ENCODE measurements at places on chromosomes 13 and 19.
A peak's percentile ranks its signal among the peaks of the same experiment; 100 is the strongest.

DNA sequence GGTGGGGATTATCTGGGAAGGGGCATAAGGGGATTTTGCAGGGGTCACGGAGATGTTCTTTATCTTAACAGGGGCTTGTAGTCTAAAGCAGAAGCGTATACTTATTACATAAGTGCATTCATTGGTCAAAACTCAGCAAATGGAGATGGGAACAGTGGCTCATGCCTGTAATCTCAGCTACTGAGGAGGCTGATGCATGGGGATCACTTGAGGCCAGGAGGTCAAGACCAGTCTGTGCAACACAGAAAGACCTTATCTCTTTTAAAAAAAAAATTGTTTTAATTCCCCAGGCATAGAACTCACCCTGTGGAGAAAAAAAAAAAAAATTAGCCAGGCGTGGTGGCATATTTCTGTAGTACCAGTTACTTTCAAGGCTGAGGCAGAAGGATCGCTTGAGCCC, 18.9 kb downstream of the FAM187B start:
- no peak for DNase-seq

GRCh38 chr13:42656958-42657357, 83.0 kb downstream of the TNFSF11 start:
- DNase-seq: no peak

- DNase-seq: no peak
Measured at GRCh38 chr19:16013851-16014840, 62.1 kb upstream of the TPM4 start.

- no peak for DNase-seq
Measured at GRCh38 chr13:39170711-39171110, 132.5 kb downstream of the NHLRC3 start.

DNA sequence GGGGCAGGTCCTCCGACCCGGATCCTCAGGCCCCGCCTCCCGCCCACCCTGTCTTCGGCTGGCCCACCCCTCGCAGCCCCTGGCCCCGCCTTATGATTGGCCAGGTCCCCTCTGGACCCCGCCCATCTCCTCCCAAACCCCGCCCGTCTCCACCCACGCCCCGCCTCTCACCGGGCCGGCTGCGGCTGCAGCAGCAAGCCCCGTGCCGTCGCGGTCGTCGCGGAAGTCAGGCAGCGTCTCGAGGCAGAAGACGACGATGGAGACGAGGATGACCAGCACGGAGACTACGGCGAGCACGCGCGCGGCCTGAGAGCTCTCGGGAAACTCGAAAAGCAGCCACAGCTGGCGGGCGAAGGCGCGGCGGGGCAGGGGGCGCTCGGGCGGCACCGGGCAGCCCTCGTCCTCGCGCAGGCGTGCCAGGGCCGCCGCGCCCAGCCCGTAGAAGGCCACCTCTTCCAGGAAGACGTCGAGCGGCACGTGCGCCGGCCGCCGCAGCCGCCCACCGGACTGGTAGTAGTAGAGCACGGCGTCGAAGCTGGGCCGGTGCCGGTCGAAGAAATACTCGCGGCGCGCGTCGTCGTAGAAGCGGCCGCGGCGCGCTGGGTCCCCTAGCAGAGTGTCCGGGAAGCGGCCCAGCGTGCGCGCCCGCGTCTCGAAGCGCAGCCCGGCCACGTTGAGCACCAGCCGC, 495 bp downstream of the KCNA7 start:
- no peak for DNase-seq

GRCh38 chr19:19056636-19057275, 7.0 kb upstream of the SLC25A42 start:
- DNase-seq: no peak

GRCh38 chr19:13117772-13118423, at the start of gene NACC1:
TSS of gene NACC1 (plus strand) at chr19:13118264. CDS start at chr19:13135208, 16,944 bp downstream.
- peak; percentile 82 for DNase-seq

DNA sequence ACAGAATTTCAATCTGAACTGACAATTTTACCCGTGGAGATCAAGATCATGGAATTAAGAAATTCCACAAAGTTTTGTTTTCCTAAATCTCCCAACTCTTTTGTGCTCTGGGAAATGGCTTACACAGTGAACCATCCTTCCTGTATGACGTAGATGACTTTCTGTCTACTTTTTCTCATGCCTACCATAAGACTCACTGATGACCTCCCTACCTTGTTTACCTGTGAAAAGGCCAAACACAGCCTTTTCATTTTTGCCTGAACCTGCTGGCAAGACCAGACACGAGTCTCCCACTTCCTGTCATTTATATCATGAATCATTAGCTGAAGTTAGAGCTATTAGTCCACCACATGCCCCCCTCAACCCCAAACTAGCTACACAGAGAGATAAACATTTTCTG, 4.6 kb upstream of the KBTBD6 start:
- DNase-seq: no peak

DNA sequence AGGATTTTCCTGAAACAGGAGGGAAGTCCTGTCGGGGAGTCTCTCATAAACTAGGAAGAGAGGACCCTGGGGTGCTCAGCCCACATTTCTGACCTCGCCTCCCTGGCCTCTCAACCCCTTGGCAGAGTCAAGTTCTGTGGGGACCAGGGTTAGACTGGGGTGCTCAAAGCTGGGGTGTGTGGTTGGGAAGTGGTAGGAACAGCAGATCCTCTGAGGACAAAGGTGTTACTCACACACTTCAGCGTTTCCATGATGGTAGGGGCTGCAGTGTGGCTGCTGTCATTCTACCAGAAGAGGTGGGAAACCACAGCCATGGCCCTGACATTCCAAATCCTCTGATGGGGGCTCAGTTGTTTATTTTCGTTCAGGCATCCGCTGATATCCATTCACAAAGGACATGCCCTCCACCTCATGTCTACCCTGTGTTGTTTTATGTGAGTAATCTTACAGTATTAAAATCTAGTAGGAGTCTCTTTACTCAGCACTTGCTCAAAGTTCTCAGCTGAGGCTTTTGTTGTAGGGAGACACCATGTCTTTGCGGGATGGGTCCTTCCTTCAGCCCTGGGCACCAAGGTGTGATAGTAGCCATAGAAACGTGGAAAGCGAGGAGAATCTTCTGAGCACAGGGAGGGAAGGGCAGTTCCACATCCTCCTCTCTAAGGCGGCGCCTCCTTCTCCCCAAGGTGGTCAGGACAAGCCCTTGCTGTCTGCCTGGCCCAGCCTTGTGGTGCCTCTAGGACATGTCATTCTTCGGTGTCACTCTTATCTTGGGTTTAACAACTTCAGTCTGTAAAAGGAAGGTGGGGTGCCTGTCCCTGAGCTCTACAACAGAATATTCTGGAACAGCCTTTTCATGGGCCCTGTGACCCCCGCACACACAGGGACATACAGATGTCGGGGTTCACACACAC, 1.5 kb downstream of the KIR2DL3 start:
- DNase-seq: no peak

- DNase-seq: peak; percentile 44
Measured at GRCh38 chr13:59356607-59357006, 807.1 kb downstream of the DIAPH3 start.

DNA sequence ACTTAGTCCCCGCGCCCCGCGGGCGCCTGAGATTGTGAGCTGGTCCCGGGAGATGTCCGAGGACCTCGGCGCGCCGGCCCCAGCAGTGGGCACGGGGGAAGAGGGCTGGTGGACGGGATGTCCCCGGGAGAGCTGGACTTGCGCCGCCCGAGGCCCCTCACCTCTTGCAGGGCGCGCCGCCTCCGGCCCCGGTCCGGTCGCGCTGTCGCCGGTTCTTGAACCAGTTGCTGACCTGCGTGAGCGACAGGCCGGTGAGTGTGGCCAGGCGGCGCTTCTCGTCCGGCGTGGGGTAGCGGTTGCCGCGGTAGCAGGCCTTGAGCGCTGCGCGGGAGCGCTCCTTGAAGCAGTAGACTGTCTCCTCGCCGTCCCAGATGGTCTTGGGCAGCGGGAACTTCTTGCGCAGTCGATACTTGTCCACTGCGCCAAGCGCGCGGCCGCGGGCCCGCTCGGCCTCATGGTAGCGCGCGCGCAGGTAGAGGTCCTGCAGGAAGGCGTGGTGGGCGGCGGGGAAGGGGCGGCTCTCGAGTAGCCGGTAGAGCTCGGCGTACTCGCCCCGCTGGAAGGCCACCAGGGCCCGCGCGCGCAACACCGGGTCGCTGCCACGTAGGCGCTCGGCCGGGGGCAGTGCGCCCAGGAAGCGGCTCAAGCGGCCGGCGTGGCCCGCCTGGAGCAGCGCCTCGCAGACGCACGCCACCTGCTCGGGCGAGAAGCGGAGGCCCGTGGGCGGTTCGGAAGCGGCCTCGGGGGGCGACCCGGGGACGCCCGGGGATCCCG, 984 bp downstream of the SIX5 start:
- no peak for DNase-seq

GRCh38 chr13:79675931-79676660, 195.1 kb downstream of the NDFIP2 start:
- no peak for DNase-seq

DNA sequence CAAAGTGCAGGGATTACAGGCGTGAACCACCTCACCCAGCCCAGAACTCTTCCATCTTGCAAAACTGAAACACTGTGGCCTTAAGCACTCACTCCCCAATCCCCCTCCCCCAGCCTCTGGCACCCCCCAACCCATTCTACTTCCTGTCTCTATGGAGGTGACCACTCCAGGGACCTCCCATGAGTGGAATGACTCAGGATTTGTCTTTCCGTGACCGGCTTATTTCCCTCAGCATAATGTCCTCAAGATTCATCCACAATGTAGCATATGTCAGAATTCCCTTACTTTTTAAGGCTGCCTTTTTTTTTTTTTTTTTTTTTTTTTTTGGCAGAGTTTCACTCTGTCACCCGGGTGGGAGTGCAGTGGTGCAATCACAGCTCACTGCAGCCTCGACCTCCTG, 3.6 kb upstream of the F2RL3 start:
- DNase-seq: no peak

- no peak for DNase-seq
Measured at GRCh38 chr13:34155931-34156607, 338.1 kb downstream of the RFC3 start.

DNA sequence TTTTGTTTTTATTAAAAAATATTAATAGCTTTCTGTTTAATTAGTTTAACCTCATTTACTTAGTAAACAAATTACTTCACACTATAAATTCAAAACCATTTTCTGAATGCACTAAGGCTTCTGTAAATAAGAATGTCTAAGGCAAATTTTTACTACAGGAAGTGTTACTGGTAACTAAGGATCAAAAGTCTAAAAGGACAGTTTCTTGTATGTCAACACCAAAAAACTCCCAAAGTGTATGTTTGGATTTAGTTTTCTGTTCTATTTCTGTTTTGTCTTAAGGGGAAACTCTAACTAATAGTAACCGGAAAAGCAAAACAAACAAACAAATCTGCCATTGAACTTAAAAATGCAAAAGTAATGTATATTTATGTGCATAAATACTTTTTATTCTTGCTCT, 24.7 kb downstream of the PRR20E start:
- no peak for DNase-seq

- DNase-seq: no peak
Measured at GRCh38 chr13:32967584-32968182, 48.5 kb upstream of the KL start.

- DNase-seq: no peak
Measured at GRCh38 chr19:41570179-41570578, 5.8 kb upstream of the CEACAM21 start.

GRCh38 chr13:104385404-104385803, 1319.2 kb upstream of the SLC10A2 start:
- no peak for DNase-seq

GRCh38 chr13:79935121-79935520, 405.8 kb downstream of the SPRY2 start:
- DNase-seq: no peak

- no peak for DNase-seq
Measured at GRCh38 chr19:16536130-16536529, 6.1 kb downstream of the CHERP start.

GRCh38 chr13:73040484-73040883, 18.3 kb upstream of the KLF5 start:
- DNase-seq: no peak

DNA sequence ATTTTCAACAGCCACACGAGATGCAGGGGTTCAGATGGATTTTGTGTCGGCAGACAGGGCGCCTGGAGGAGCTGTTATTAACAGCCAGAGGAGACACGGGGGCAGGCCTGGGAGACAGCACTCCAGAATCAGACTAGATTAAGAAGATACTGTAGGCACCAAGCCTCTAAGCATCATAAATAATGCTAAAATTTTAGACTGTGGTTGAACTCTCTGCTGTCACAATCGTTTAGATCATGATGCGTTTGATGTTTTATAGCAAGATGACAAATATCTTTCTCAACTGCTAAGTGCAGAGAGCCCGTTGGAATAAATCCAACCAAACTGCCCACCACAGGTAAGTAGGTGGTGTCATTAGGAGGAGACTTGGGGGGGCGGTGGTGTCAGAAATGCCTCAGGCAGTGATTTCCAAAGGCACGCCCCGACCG, 63.9 kb downstream of the CEBPG start:
- DNase-seq: no peak

GRCh38 chr13:92473765-92474475, 752.7 kb upstream of the GPC6 start:
- DNase-seq: no peak

DNA sequence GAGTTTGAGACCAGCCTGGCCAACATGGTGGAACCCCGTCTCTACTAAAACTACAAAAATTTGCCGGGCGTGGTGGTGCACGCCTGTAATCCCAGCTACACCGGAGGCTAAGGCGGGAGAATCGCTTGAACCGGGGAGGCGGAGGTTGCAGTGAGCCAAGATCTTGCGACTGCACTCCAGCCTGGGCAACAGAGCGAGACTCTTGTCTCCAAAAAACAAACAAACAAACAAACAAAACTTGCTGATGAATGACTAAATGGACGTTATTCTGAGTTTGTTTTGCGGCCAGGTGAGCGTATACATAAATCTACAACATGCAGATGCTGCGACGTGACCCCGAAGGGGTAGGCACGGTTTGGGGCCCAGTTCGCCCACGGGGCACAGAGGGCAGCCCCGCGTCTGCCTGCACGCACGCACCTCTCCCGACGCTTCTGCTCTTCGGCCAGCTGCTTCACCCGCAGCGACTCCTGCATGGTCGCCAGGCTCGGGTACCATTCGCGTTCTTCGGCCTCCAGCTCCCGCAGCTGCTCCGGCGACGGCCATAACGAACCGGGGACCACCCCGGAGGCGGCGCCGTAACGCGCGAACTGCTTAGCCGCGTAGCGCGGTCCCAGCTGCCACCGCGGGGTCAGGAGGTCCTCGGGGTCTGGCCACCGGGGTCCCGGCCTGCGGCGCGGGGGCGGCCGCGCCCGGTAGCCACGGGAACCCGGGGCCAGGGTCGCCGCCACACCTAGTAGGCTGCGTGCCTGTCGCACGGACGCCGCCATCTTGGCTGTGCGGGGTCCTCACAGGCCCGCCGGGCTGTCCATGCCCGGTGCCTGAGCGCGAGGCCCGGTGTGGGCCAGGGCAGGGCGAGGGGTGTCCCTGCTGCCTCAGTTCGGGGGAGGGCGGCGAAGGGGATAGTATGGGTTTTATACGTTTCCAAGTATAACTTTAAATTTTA, at the start of gene GADD45GIP1:
Gene GADD45GIP1, minus strand, starts transcription at position 778 of the 943 bp plus-strand sequence. Its CDS starts 11 bp downstream, at position 767.
- DNase-seq: peak; percentile 79

- DNase-seq: no peak
Measured at GRCh38 chr19:56949626-56950025, 109.1 kb upstream of the PEG3 start.

Measured in NCI-H1105 (cell line).